Omental fat pad (tissue), 4 donors: ENCODE measurements at places on chromosomes 6 and 20. TPM values are rescaled to one million over a fixed set of nuclear protein-coding genes. Genes with fewer than 3 reads are reported as not detected.

GRCh38 chr6:117022774-117023173, 145.7 kb downstream of the RFX6 start:
- no peak for DNase-seq

MAVS gene
- 35.9 TPM for total RNA-seq

PROKR2 gene
- total RNA-seq, result not detected

KCNK16 gene
- not detected for total RNA-seq

DNA sequence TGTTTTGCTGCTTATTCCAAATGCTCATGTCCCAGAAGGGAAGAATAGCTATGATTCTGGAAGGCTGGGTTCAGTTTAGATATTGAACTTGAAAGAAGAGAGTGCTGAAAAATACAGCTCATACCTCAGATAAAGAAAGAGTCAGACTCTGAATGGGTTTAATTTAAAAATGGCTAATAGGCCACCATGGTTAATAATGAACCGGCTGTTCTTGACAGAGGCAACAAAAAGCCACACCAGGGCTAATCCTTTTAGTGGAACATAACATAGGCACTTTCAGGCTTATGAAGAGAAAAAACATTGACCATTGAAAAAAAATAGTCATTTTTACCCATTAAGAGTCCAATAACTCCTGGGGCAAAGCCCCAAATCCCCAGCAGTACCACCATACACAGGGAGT, 59.4 kb downstream of the TNFRSF21 start:
- no peak for DNase-seq

DNA sequence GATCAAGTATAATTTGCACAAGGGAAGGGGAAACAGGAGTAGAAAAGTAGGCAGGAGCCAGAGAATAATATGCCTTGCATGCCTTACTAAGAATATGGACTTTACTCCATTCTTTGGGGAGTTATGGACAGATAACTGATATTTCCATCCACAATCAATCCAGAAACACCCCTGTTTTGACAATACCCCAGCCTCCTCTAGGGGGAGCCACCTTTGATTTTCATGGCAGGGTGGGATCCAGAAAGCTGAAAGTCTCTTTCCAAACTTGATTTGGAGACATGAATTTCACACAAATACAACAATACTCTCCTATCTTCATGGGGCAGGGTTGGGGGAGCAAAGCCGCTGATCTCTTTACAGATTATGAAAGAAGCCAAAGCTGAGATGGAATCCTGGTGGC, 404.1 kb downstream of the FOXA2 start:
- no peak for DNase-seq

DOK5 gene
- 1.9 TPM for total RNA-seq

- no peak for DNase-seq
Observed at GRCh38 chr6:127464881-127465459, 5.8 kb upstream of the KIAA0408 start.

DNA sequence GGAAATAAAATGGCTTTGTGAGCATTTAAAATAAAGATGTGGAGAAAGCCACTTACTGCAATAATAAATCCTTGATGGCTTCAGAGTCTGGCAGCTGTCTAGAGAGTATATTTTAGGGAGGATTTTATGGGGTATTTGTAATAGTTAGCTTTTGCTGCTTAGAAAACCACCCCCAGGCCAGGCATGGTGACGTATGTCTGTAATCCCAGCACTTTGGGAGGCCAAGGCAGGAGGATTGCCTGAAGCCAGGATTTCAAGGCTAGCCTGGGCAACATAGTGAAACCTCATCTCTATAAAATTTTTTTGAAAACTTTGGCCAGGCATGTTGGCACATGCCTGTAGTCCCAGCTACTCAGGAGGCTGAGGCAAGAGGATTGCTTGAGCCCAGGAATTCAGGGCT, 63.8 kb downstream of the ISM1 start:
- no peak for DNase-seq

- DNase-seq, result no peak
Observed at GRCh38 chr6:144546807-144547206, 261.7 kb downstream of the UTRN start.

DNA sequence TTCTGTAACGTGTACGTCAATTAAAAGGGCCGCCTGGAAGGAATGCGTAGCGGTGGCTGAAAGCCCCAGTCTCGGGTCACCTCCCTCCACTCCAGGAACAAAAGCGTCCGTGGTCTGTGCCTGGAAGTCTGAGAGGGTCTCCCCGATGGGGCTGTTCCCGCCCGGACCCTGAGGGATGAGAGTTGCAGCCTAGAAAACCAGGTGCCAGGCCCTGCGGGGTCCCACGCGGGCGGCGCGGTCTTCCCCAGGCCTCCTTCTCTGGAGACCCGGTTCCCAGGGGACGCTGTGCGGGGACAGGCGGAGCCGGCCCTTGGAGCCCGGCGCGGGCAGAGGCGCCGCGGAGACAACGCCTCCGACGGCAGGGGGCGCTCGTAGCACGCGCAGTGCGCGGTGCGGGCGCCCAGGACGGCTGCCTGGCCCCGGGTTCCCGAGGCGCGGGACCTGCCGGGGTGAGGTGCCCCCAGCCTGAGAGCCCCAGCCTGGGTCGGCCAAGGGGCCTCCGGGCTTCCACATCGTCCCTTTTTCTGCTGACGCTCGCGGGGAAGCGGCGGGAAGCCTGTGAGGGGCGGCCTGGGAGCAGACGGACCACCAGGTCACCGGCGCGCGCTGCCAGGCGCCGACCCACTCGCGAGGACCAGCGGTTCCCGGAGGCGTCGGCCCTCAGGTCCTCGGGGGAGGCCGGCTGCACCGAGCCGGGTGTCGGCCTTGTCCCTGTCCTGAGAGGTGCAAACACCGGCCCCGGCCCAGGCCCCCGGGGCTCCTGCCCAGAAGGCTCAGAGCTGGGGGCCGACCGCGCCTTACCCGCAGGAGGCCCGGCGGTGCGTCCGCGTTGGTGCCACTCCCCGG, 5.3 kb upstream of the FOXC1 start:
- DNase-seq, result no peak

DNA sequence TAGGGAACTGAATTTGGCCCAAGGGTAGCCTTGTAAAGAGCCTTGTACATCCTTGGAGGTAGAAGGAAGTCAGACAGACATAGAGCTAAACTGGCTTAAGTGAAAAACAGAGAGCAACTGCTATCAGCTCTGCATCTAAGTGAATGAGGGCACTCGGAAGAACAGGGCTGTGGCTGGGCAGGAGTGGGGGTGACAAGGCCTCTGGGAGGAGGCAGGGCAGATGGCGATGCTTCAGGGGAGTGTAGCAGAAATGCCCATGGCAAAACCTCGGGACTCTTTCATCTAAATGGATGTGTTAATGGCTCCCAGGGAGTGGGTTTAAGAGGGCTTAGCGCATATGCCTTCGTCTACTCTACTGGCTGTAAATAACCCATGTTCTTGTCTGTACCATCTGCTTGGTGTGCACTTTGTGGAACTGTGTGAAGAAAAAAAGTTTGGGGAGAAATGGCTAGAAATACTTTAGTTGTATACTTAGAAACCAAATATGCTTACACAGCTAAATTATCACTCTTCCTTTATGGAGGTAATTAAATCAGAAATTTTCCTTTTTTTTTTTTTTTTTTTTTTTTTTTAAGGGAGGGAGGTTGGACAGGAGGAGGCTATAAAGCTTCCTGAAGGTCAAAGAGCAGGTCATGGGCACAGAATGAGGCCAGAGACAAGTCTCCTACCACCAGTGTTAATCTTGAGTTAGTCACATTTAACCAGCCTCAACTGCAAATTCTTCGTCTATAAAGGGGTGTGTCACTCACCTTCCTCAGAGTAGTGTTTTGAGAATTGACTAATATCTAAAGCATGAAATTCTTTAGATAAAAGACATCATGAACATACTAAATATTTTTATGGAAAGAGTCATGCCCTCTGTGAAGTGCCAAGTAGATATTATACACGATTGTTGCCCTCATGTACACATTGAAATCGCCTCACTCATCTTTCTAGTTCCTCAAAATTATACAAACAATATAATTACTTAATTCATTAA, 60.9 kb downstream of the FYN start:
- no peak for DNase-seq

GRCh38 chr6:11172501-11173327, 59.8 kb downstream of the NEDD9 start:
- peak; percentile 92 for DNase-seq

GRCh38 chr20:35657271-35657670, 7.4 kb downstream of the CPNE1 start:
- no peak for DNase-seq

DNA sequence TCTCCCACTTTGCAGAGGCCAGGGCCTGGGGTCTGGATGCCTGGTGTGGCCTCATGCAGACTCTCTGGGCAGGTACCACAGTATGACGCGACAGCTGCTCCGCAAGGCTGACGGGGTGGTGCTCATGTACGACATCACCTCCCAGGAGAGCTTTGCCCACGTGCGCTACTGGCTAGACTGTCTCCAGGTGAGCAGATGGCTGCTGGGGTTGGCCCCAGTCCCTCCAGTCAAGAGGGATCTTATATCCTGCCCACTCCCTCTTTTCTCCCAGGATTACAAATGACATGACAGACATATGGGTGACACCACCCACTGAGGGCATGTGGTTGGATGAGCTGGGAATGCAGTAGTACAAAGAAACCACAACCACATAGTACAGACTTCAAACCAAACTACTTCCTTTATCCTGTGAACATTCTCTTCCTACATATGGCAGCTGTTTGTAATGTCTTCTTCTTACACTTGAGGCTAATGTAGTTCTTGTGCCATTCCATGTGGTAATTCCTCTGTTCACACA, 29.9 kb downstream of the RAB44 start:
- no peak for DNase-seq

ADGRB3 gene
- 4.4 TPM for total RNA-seq

GRCh38 chr6:44041461-44042260, 85.6 kb downstream of the MRPL14 start:
- DNase-seq, result no peak

SUMO4 gene
- total RNA-seq, result 5.3 TPM

PPP1R11 gene
- total RNA-seq, result 27.9 TPM

DNA sequence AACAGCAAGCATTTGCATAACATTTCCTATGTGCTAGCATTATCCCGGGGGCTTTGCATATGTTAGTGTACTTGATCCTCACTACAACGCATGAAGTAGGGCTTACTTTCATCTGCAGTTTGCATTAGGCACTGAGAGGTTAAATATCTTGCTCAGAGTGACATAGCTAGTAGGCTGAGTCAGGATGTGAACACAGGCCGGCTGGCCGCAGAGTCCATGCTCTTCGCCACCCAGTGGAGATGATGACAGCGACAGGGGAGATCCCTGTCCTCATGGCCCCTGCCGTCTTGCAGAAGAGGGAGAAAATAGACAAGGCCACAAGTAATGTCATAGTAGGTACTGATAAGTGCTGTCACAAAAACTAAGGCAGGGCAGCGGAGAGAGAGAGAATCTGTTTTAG, 46.9 kb downstream of the LYRM4 start:
- no peak for DNase-seq

DNA sequence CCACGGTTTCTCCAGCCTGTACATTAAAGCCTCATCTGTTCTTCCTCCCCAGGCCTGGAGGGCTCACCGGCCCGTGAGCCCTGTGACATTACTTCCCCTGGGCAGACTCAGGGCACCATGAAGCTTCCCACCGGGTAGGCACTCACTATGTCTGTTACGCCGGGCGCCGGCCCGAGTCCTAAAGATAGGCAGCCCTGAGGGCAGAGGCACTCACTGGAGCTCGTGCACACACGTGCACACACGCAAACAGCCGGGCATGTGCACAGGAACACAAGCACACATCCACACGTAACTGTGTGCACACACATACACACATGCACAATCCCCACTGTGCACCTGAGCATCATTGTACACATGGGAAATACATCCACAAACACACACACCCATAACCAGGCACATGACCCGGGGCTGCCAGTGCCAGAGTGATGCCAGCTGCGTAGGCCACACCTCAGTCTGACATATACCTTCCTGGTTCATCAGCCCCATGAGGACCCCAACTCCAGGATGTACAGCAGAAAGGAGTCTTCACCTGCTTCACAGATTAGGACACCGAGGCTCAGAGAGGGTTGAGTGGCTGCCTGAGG, 83.7 kb downstream of the YTHDF1 start:
- no peak for DNase-seq

GDAP1L1 gene
- not detected for total RNA-seq

PAX1 gene
- total RNA-seq, result not detected

NRSN1 gene
- not detected for total RNA-seq

DNA sequence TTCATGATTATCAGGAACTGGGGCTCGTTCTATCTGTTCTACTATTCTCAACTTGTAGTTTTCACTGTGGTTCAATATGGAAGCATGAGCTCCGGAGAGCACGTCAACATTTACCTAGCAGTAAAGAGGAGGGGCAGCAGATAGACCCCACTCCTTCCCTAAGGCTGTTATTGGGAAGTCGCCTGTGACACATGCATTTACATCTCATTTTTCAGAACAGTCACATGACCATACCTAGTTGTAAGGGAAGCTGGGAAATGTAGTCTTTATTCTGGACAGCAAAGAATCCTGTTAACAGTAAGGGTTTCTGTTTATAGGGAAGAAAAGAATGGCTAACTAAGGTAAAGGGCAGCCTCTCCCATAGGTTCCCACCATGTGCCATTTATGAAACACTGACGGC, 158.3 kb downstream of the ZFP64 start:
- DNase-seq, result no peak
